Inflammatory macrophage (primary cell): ENCODE measurements at places on chromosomes 3 and 15.
A peak's percentile ranks its signal among the peaks of the same experiment; 100 is the strongest.

DNA sequence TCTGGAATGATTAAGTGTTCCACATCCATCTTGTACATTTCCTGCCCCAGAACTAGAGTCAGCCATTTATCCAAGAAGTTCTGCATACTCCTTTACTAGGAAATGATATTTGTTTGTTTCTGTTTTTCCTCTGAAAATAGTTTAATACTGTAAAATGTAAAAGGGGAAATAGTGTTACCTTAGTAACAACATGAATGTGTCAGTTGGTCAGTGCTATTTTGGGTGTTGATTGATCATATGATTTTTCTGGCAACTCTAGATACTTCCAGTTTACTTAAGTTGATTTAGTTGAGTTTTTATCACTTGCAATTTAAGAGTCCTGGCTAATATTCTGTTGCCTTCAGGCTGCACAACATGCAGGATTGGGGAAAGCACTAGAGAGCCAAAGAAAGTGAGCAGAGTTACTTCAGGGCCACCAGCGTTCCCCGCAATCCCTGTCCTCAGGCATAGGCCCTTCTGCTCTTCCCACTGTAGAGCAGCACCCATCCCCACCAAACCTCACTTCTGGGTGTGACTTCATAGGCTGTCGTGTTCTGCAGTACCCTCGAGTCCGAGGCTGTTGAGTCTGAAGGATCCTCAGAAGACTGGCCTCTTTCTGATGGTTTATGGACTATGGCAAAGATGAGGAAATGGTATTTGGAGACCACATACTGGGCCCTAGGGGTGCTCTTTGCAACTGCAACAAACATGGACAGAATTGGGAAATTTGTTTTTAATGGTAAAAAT is 69.0 kb downstream of the CHD2 start:
- DNase-seq, result peak; percentile 46

DNA sequence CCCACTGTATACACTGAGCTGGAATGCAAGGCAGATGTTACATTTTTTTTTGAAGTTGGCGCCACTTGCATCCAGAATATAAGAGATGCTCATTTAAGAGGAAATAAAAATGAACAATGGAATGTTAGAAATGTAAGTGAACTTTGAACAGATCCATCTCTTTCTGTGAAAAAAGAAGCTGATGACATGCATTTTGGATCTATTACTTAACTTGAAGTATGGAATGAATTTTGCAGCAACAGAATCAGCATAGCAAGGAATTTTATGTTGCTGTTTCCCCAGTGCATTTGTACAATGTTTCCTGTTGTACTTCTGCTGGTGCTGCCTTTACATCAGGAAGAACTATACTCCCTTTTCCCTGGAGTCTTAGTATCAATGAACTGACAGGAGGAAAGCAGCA is 178.2 kb downstream of the LSAMP start:
- DNase-seq, result no peak

DNA sequence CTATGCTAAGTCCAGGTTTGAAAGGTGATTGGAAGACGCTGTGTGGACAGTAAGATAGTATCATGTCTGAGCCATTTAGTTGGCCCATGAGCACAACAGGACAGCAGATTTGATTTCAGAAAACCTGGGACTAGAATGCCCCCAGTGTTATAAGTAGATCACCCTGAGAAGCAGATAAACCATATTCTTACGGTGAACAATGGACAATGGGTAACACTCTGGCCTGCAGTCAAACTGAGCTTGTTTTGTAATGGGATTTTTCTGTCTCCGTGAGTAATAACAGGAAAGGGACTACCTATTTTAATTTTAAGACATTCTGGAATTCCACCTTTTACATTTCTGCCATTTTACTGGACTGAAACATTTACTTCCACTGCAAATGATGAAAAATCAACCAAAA is 71.5 kb downstream of the LDHAL6B start:
- no peak for DNase-seq

GRCh38 chr3:11290743-11291680 is 18.8 kb downstream of the ATG7 start:
- peak; percentile 53 for DNase-seq

- DNase-seq, result no peak
Observed at GRCh38 chr3:168383573-168383972, 287.8 kb upstream of the GOLIM4 start.

DNA sequence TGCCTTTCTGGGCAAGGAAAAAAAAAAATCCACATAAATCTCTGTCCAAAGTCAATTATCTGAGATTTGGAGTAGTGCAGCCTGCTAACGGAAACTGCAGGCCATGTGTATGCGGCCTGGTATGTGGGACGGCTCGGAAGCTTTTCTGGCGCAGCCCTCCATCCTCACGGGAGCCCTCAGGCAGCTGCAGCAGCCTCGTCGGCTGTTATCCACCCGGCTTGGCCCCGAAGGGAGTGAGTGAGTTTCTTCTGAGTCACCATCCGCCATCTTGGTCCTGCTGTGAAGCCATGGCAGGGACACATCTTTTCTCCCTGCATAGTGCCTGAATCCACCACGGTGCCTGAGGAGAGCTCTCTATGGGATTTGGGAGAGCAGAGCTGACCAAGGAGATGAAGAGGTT is 62.8 kb downstream of the POLR2M start:
- DNase-seq, result no peak

- no peak for DNase-seq
Observed at GRCh38 chr3:178043084-178043483, 493.2 kb upstream of the KCNMB2 start.

- no peak for DNase-seq
Observed at GRCh38 chr3:113179235-113179824, 32.0 kb upstream of the BOC start.

GRCh38 chr3:102230057-102230456 is 204.8 kb upstream of the ZPLD1 start:
- peak; percentile 9 for DNase-seq

DNA sequence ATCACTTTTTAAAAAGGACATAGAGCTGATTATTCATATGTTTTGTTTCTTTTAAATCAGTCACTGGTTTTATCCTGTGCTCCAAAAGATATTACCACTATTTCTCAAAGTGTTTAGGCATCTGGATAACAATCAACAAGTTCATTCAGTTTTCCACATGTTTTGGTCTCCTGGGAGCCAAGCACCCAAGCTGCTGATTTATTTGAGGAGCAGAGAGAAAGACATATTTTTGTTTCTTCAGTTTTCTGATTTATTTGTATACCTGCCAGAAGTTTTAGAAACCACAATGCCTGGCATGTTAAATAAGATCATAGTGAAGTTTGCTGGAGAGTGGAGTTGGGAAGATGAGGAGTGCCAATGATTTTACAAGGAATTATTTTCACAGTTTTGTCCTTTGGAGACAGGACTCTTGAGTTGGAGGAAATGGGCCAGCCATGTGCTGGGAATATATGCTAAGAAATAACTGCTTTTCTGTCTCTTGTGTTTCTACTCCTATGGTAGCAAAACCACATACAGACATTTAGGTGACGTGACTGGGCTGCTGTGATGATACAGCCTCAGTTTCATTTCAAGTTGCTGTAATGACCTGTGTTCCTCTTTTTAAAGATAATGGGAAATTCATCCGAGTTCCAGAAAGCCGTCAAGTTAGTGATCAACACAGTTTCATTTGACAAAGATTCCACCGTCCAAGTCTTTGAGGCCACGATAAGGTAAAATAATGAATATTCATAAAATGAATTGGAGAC is 11.7 kb downstream of the EDEM1 start:
- peak; percentile 80 for DNase-seq

- DNase-seq, result no peak
Observed at GRCh38 chr3:128624526-128625138, 26.0 kb downstream of the RPN1 start.

GRCh38 chr15:58249646-58250312 is 111.6 kb downstream of the AQP9 start:
- no peak for DNase-seq

DNA sequence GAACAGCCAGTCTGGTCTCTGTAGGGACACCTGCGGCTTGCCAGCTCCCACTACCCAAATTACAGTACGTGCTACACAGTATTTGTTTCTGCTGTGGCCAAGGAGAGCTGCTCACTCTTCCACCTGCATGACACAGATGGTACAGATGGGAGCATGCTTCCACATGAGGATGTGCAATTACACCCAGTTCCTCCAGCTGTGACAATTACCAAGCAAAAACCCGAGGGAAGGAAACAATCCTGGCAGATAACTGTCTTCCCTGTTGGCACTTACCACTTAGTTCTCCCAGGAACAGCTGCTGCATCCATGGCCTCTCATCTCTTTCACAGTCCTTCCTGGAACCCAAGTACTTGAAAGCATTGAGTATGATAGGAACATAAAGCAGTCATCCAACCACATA is 34.4 kb downstream of the DET1 start:
- no peak for DNase-seq

GRCh38 chr15:67137319-67137718 is 71.9 kb downstream of the SMAD3 start:
- no peak for DNase-seq

GRCh38 chr3:159252772-159253384 is 451.0 kb downstream of the MFSD1 start:
- peak; percentile 40 for DNase-seq

GRCh38 chr3:150528354-150528797 is 17.9 kb downstream of the SERP1 start:
- peak; percentile 61 for DNase-seq

DNA sequence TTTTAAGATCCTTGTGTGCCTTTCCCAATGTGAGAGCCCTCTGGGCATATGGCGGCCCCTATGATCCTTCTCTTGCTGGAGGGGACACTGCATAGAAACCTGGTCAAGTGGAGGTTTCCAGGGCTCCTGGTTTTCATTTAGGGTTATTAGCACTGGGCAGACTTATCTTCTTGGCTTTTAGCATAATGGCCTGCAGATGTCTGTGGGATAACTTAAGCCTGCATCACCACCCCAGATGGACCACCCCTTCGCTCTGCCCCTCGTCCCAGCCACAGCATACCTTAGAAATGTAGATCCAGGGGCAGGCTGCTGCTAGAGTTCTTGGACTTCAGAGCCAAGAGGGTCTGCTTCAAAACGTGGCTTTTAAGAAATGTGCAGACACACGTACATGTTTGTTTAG is 340.3 kb upstream of the CTDSPL start:
- no peak for DNase-seq

DNA sequence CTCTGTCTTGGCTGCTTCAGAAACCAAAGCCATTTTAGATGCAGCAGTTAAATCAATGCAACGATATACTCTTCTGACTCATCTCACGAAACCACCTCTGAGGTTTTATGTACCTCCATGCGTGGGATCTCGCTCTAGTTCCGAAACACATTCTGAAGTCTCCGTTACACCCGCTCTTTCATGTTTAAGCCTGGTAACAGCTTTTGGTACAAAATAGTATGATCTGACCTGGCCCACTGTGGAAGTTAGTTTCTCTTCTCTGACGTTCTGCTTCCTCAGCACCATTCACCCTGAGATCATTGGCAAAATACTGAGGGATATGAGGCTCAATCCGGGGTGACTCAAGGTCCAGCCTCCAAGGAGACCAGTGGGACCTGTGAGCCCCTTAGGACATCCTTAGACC is 121.9 kb downstream of the TMEM266 start:
- DNase-seq, result no peak

- peak; percentile 54 for DNase-seq
Observed at GRCh38 chr3:45479621-45480035, 91.3 kb downstream of the LARS2 start.

- DNase-seq, result peak; percentile 86
Observed at GRCh38 chr3:15342945-15343344, 10.6 kb upstream of the SH3BP5 start.

DNA sequence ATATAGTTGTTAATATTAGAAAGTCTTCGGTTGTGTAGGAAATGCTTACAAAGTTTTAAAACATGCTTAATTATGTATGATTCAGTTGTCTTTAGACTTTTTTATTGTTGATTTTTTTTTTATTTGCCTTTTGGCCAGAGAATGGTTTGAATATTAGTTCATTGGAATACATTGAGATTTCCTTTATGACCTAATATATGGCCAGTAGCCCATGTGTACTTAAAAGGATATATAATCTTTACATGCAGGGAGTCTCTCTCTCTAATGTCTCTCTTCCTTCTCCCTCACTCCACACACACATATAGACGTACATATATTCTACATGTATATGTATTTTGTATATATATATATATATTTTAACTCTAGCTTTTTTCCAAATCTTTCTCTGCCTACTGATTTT is 67.3 kb upstream of the SKIL start:
- no peak for DNase-seq

DNA sequence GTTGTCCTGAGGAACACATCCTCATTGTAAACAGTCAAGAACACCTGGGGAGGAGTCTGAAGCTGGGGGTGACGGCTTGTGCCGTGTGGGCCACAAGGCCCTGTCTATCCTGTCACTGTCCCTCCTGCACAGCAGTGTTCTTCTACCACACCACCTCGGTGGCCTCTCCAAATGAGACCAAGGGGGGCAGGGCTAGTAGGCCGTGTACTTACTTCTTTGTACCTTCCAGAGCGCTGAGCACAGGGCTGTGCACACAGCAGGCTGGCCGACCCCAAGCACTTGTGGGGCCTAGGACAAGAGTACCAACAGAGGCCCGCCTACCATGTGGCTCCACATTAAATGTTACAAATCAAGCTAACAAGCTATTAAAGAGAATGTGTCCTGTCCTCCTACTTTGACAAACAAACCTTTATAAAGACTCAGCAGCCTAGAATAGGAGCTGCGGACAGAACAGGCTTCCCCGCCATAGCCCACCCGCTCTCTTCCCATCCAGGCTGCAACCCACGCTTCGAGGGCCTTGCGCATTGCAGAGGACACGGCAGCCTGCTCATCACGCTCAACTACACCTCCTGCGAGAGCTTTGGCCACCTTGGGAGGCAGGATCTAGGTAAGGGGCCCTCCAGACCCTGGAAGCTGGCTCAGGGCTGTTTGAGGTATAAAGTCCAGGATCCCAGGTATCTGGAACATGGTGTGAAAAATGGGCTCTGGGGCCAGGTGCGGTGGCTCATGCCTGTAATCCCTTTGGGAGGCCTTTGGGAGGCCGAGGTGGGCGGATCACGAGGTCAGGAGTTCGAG is 30.5 kb downstream of the MELTF start:
- DNase-seq, result no peak

DNA sequence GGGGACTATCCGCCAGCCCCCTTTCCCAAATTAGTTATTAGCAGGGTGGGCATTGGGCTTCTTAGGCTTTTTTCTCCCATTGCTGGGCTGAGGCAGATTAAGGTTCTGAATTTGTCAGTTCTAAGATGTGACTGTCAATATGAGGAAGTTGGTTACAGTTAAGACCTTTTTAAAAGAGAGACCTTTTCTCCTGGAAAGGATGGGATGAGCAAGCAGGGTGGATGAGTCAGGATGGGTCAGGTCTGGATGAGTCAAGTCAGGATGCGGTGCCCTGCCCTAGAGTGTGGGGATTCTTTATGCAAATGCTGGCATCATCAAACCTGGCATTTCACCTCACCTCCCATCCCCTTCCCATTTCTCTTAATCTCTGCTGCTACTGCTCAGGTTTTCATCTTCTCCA is 1.9 kb downstream of the AEN start:
- DNase-seq, result peak; percentile 19

- DNase-seq, result no peak
Observed at GRCh38 chr3:192445770-192446644, 281.3 kb downstream of the FGF12 start.

DNA sequence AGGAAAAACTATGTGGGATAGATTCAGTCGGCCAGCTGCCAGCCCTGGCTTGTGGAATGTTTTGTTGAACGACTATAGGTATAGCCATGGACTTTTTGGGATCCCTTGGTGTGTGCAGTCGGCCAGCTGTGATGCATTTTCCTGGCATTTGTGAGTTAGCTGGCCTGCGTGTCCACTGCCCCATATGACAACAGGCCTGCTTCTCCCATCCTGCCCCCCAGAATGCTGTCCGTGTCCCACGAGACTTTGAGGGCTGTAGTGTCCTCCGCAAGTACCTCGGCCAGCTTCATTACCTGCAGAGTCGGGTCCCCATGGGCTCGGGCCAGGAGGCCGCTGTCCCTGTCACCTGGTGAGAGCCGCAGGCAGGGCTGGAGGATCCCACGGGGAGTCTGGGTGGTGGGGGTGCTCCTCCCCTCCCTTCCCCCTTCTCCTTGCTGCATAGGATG is 23.6 kb downstream of the PTPN23 start:
- DNase-seq, result no peak
